ENCODE measurements at places on chromosomes 16 and 17.

DNA sequence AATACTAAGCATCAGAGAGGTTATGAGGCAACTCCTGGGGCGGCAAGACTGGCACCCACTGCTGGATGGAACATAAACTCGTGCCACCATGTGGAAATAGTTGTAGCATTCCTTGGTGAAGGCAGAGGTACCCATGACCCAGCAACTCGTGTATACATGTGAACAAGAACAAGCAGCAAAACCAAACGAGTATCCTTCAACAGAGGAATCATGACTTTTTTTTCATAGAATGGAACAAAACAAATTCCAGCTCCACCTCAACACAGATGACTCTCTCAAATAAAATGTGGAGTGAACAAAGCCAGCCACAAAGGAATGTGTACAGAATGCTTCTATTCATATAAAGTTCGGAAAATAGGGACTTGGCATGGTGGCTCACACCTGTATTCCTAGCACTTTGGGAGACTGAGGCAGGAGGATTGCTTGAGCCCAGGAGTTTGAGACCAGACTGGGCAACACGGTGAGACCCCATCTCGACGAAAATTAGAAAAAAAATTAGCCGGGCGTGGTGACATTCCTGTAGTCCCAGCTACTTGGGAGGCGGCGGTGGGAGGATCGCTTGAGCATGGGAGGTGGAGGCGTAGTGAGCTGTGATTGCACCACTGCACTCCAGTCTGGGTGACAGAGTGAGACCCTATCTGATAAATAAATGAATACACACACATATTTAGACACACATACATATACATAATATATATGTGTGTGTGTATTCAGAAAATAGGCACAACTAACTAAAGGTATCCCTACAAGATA lies 35.3 kb downstream of the B9D1 start:
- DNase-seq, result peak; percentile 94

GRCh38 chr16:17885659-17886207 lies 415.0 kb upstream of the XYLT1 start:
- DNase-seq, result no peak

- DNase-seq, result peak; percentile 8
These were observed 37.9 kb downstream of the GTF3C1 start for GRCh38 chr16:27511657-27512448.

DNA sequence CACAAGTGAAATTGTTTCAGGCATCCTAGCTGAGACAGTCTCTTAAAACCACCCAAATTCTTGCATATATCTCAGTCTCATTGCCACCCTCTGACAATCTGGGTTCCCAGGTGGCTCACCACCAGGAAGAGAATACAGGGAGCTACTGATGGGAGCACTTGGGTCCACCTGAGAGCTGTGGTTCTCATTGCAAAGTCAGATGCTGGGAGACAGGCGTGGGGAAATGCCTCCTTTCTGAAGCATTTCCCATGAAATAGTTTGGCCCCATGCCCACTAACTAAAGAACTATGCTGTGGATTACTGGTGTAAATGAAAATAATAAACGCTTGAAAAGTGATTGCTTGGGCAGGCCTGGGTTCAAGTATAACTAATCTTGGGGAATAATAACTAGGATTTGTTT lies 70.3 kb downstream of the CMC2 start:
- DNase-seq, result peak; percentile 76

GRCh38 chr17:80195671-80196529 lies 24.2 kb downstream of the SGSH start:
- no peak for DNase-seq

DNA sequence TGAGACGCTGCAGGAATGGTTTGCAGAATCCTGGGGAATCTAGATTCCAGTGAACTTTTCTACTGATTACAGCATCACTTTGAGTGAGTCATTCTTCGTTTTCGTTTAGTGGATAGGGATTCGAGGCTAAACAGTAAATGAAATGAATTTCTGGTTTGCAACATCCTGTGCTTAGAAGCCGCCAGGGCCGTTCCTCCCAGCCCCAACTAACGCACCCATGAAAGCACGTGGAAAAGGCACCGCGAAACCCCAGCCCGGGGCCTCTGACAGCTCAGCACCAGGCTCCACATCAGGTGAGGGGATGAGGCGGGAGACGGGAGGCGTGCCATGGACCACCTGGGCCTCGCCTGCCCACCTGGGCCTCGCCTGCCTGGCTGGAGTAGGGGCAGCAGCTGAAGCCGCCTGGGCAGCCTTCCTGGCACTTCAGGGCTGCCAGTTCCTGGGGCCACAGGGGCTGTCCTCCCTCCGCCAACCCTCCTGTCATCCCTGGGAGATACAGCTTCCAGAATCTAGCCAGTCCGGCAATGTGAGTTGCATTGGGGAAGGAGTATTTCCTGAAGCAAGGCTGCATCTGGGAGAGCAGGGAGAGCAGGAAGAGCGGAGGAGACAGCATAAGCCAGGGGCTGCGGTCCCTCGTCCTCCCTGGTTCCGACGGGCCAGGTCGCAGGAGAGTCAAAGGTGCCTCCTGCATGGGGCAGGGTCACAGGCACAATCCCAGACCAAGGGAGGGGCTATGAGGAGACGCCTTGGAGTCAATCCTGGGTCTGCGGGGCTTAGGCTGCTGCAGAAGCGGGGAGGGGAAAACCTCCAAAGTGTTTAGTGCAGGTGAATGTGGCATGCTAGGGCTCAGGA lies 78.4 kb downstream of the RPH3AL start:
- no peak for DNase-seq

DNA sequence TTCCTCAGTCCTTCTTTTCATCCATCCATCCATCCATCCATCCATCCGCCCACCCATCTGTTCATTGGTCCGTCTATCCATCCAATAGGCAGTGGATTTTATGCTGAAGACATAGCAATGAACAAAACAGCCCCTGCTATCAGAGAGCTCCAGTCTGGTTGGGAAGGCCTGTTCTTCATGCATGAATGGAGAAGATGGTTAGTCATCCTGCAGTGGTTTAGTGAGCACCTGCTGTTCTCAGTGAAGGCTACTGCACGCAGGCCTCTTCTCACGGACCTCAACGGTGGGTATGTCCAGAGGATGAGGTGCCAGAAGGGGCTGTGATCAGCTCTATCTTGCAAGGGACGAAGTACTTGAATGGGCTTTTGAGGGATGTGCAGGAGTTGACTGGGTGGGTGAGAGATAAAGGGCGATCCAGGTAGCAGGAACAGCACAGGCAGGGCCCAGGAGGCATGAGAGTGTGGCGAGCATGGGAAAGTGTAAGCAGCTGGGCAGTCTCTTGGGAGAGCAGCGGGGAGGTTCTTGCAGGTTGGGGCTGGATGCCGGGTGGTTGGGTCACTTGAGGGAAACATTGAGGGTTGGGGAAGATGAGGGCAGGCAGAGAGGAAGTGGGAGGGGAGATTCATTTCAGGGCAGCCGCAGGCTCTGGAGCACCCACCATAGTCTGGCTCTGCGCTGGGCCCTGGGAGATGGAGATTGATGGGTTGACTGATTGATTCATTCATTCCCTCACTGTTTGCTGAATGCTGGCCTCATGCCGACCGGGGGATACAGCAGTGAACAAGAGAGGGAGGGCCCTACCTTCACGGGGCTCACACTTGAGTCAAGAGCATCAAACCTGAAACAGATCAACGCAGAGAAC lies 115.0 kb upstream of the CIBAR2 start:
- DNase-seq, result no peak

DNA sequence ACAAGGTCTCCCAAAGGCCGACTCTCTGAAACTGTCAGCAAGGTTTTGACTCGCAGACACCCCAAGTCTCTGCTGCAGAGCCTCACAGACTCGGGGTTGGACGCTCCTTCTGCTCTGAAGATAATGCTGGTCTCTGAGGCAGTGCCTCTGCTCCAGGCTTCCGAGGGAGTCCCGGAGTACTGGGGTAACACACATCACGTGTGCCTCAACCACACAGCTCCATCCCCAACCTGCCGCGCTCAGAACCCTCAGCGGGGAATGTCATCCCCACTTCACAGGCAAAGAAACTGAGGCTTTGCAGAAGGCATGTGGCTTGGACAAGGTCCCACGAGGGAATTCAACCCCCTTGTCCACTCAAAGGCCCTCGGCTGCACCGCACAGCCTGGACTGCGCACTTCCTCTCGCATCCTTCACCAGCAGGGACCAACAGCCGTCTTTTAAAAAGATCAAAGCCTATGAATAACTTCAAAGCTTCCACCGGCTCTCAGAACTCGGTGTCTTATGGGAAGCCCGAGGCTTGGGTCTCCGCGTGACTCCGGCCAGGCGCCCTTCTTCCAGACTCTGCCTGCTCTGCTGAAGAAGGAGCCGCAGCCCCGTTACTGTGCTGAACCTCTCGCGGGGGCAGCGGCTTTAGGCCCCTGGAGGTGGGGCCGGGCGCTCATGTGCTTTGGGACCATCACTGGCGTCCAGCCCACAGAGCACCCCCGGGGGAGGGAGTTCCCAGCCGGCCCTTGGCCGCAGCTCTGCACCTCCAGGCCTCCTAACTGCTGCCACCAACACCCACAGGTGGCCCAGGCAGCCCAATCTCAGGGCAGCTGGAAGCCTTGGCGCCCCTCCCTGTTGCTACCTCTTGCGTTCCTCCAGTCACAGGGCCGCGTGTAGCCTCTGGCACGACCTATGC lies 2.2 kb downstream of the TMEM204 start:
- peak; percentile 13 for DNase-seq

DNA sequence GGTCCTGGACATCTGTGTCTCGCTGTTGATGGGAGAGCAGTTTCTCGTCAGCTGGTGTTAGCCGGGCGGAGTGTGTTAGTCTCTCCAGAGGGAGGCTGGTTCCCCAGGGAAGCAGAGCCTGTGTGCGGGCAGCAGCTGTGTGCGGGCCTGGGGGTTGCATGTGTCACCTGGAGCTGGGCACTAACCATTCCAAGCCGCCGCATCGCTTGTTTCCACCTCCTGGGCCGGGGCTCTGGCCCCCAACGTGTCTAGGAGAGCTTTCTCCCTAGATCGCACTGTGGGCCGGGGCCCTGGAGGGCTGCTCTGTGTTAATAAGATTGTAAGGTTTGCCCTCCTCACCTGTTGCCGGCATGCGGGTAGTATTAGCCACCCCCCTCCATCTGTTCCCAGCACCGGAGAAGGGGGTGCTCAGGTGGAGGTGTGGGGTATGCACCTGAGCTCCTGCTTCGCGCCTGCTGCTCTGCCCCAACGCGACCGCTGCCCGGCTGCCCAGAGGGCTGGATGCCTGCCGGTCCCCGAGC lies 17.9 kb downstream of the GAA start:
- no peak for DNase-seq

GRCh38 chr16:67803894-67804293 lies 2.5 kb downstream of the RANBP10 start:
- DNase-seq, result no peak

DNA sequence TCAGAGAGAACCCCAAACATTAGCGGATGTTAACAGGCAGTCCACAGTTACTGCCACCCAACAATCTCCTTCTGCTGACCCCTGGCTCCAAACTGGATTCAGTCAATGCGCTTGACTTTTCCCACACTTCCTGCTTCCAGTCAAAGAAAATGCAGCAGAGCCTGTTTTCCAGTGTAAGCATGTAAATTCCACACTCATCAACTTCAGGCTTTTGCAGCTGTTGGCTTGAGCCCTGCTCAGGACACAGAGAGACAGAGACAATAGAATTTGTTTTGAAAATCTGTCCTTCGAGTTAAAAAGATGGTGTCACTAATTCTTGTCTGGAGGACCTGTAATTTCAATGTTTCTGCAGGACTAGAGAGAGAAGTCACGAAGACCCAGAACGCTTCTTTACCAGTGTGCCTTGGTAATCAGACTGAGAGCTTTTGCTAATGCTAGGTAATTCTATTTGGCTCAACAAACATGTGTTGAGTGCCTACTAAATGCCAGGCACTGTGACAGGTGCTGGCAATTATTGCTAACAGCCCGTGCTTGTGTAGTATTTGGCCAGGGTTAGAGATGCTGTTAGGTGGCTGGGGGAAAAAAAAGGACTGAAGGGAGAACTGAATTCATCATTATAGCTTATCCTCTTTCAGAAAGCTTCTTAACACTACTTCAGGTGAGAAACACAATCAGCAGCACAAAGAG lies 32.5 kb downstream of the HOXB1 start:
- no peak for DNase-seq

- no peak for DNase-seq
These were observed 52.5 kb downstream of the MRC2 start for GRCh38 chr17:62679866-62680377.

- DNase-seq, result no peak
These were observed 11.8 kb downstream of the GNAO1 start for GRCh38 chr16:56203052-56203451.

DNA sequence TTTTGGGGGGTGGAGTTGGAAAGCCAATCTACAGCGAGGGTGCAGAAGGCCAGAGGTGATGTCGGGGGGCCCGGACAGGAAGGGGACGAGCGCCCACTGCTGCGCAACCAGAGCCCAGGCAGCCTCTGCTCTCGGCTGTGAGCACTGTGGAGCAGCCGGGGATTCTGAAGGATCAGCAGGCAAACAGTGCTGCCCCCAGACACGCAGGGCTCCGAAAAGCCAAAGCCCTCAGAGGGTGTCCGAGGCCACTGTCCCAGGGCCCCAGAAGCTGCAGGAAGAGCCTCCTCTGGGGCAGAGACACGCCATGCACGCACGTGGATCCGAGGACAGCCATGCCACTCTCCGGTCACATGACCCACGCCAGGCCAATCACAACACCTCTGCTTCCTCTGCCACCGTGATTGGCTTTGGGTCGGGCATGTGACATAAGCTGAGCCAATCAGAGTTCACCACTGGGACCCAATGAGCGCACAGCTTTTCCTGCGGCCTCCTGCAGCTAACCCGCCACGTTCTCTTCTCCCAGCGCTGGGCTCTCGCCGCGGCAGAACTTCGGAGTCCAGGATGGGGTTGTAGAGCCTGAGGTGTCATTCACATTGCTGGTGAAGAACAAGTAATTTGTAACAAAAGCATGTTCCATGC lies 40.7 kb downstream of the ACTG1 start:
- peak; percentile 93 for DNase-seq

GRCh38 chr16:82439678-82440293 lies 187.0 kb upstream of the CDH13 start:
- peak; percentile 10 for DNase-seq

GRCh38 chr17:65418622-65419021 lies 142.8 kb downstream of the AXIN2 start:
- no peak for DNase-seq

- no peak for DNase-seq
These were observed 434.7 kb downstream of the KIF2B start for GRCh38 chr17:54257440-54257839.

- DNase-seq, result no peak
These were observed 61.7 kb upstream of the LGALS9 start for GRCh38 chr17:27569257-27569722.

DNA sequence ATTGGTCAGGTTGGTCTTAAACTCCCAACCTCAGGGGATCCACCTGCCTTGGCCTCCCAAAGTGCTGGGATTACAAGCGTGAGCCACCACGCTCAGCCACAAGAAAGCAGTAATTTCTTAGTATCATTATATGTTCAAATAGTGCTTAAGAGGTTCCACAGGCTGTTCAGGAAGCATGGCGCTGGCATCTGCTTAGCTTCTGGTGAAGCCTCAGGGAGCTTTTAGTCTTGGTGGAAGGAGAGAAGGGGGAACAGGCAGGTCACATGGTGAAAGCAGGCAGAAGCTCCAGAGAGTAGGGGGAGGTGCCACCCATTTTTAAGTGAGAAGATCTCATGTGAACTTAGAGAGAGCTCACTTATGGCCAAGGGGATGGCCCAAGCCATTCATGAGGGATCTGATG lies 3.7 kb upstream of the SEC14L1 start:
- DNase-seq, result no peak

All from AG10803 (cell line).